ENCODE measurements at places on chromosomes 7 and 10.
A peak's percentile ranks its signal among the peaks of the same experiment; 100 is the strongest.

- no peak for DNase-seq
Measured at GRCh38 chr7:39734633-39735004, 111.2 kb downstream of the RALA start.

DNA sequence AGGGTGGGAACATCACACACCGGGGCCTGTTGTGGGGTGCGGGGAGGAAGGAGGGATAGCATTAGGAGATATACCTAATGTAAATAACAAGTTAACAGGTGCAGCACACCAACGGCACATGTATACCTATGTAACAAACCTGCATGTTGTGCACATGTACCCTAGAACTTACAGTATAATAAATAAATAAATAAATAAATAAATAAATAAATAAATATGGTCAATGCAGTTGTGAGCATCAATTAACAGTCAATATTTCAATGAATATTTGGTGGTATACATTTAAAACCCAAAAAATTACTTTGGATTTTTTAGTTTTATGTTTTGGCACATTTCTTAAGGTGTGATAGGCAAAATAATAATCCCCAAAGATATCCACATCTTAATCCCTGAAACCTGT, 15.6 kb downstream of the TRDMT1 start:
- DNase-seq: no peak

GRCh38 chr10:37733822-37734221, 123.6 kb downstream of the ZNF248 start:
- DNase-seq: no peak

- no peak for DNase-seq
Measured at GRCh38 chr7:151061213-151062110, 2.1 kb downstream of the SLC4A2 start.

GRCh38 chr10:11395581-11396310, 215.7 kb downstream of the USP6NL start:
- no peak for DNase-seq

GRCh38 chr10:119281581-119282071, 74.3 kb downstream of the GRK5 start:
- DNase-seq: no peak

DNA sequence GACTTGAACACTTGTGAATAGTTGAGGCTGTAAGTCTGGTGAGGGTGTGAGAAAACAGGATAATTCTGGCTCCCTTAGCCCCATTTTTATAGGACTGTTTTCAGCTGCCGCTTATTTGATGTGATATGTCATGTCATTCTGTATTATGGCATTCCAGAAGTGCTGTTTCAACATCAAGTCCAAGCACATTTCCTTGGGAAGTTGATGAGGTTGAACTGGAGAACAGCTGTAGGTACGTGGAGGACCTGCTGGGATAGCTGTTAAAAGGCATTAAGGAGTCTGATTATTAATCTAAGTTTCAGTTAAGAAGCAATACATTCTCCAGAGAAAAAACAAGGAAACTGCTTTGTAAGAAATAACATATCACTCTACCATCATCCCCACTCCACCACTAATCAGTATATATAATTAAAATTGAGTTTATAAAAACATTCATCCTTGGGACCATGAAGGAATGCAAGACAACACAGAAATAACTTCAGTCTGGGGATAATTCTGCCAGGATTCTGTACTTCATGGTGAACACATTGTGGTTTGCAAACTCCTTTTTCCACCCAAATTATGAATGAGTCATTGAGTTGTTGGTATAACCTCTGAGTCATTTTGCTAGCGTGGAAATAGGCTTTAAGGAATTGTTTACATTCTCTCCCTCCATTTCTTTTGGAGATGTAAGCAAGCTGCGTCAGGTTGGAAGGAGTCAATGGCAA, 39.9 kb upstream of the TMEM229A start:
- no peak for DNase-seq

DNA sequence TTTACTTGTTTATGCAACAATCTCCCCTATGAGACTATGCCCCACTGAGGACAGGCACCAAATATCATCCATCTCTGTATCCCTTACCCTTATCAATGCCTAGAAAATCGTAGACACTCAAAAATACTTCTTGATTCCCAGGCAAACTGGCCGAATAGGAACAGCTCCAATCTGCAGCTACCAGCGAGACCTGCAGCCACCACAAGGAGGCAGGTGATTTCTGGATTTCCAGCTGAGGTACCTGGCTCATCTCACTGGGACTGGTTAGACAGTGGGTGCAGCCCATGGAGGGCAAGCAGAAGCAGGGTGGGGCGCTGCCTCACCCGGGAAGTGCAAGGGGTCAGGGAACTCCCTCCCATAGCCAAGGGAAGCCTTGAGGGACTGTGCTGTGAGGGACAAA, 10.8 kb upstream of the PPP1R3C start:
- DNase-seq: no peak

DNA sequence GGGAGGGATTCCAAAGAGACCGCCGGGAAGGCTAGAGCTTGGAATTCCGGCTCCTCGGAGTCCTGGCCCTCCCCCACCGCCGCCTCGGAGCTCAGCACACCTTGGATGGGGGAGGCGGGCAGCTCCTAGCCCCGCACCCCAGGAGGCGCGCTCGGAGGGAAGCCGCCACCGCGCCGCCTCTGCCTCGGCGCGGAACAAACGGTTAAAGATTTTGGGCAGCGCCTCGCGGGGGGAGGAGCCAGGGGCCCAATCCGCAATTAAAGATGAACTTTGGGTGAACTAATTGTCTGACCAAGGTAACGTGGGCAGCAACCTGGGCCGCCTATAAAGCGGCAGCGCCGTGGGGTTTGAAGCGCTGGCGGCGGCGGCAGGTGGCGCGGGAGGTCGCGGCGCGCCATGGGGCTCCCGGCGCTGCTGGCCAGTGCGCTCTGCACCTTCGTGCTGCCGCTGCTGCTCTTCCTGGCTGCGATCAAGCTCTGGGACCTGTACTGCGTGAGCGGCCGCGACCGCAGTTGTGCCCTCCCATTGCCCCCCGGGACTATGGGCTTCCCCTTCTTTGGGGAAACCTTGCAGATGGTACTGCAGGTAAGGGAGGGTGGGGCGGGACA, at the start of gene CYP26A1:
CYP26A1 (plus strand) TSS at position 355 of the 608 bp plus-strand sequence; CDS start at position 397, 42 bp downstream.
- DNase-seq: no peak

- no peak for DNase-seq
Measured at GRCh38 chr10:132269266-132270230, 38.2 kb downstream of the STK32C start.

DNA sequence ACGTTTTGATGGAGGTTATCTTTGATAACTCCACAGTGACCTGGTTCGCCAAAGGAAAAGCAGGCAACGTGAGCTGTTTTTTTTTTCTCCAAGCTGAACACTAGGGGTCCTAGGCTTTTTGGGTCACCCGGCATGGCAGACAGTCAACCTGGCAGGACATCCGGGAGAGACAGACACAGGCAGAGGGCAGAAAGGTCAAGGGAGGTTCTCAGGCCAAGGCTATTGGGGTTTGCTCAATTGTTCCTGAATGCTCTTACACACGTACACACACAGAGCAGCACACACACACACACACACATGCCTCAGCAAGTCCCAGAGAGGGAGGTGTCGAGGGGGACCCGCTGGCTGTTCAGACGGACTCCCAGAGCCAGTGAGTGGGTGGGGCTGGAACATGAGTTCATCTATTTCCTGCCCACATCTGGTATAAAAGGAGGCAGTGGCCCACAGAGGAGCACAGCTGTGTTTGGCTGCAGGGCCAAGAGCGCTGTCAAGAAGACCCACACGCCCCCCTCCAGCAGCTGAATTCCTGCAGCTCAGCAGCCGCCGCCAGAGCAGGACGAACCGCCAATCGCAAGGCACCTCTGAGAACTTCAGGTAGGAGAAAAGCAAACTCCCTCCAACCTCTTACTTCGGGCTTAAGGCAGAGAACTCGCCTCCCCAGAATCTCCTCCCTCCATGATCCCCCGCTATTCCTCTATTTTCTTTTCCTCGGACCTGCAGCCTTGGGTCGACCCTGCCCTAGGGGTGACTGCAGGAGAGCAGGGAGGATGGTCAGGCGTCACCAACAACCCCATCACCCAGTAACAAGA, at the start of gene SERPINE1:
SERPINE1 (plus strand) TSS at position 454 of the 809 bp plus-strand sequence. CDS start 1,290 bp downstream, outside the sequence.
- DNase-seq: no peak

GRCh38 chr10:97023401-97024167, 162.2 kb downstream of the SLIT1 start:
- DNase-seq: no peak

- DNase-seq: no peak
Measured at GRCh38 chr7:40520986-40521738, 386.4 kb downstream of the SUGCT start.

GRCh38 chr7:138987686-138988085, 6.5 kb upstream of the KIAA1549 start:
- no peak for DNase-seq

- DNase-seq: no peak
Measured at GRCh38 chr7:140263277-140263676, 86.5 kb upstream of the KDM7A start.

DNA sequence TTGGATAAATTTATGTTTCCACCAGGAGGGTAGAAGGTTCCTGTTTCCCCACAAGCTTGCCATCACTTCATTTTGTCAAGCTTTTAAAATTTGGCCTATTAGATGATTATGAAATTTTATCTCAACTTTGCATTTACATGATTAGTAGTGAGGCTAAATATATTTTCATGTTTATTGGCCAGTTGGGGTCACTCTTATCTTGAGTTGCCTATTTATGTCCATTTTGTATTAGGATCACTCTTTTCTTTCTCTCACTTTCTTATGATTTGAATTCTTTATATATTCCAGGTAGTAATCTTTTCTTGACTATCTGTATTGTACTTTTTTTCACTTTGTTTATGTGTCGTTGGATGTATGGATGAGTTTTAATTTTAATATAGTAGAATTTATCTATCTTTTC, 218.6 kb upstream of the SLC26A5 start:
- DNase-seq: no peak

DNA sequence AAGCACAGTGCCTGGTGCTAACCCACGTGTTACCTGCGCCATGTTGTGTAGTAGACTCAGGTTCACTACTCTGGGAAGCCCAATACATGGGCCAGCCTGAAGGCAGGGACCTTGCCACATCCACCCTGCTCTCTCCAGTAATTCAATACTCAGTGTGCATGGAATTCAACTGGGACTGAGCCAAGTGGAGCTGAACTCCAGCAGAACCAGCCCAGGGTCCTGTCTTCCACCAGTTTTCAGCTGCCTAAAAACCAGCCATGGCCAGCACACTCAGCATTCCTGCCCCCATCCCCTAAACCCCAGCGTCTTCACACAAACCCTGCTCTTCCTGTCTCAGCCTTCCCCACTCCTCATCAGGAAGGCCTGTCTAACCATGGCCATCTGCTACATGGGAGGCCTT, 15.4 kb downstream of the FGF8 start:
- no peak for DNase-seq

- no peak for DNase-seq
Measured at GRCh38 chr7:155594163-155594732, 47.9 kb upstream of the CNPY1 start.

DNA sequence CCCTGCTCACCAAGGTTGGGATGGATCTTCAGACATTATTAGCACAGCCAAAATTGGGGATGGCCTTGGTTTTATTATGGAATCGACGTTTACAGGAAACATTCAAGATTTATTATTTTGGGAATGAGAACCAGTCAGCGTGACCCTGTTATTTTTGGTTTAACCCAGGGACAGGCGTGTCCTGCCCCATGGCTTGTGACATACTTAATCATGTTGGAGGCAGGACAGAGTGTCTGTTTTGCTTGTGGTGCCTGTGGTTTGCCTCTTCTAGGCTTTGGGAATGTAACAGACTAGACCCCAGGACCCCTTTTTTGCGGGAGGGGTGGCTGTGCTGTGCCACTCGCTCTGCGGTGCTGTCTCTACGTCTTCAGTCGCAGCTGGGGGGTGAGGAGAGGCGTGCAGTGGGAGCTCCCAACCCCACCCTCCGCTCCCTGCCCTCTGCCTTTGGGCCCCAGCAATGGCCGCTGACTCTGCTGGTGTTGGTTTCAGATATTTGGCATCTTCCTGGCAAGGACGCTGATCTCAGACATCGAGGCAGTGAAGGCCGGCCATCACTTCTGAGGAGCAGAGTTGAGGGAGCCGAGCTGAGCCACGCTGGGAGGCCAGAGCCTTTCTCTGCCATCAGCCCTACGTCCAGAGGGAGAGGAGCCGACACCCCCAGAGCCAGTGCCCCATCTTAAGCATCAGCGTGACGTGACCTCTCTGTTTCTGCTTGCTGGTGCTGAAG, 20.1 kb upstream of the SH2D4B start:
- no peak for DNase-seq

- no peak for DNase-seq
Measured at GRCh38 chr10:17735166-17735941, 16.6 kb upstream of the TMEM236 start.

GRCh38 chr7:2209146-2209960, 23.4 kb downstream of the MAD1L1 start:
- peak; percentile 29 for DNase-seq

- DNase-seq: no peak
Measured at GRCh38 chr7:40263752-40264390, 129.1 kb downstream of the SUGCT start.

- DNase-seq: no peak
Measured at GRCh38 chr10:44703241-44704155, 207.6 kb upstream of the TMEM72 start.

- DNase-seq: no peak
Measured at GRCh38 chr7:111718886-111719285, 156.6 kb upstream of the IMMP2L start.

GRCh38 chr7:132622081-132622480, 45.8 kb upstream of the PLXNA4 start:
- DNase-seq: no peak

DNA sequence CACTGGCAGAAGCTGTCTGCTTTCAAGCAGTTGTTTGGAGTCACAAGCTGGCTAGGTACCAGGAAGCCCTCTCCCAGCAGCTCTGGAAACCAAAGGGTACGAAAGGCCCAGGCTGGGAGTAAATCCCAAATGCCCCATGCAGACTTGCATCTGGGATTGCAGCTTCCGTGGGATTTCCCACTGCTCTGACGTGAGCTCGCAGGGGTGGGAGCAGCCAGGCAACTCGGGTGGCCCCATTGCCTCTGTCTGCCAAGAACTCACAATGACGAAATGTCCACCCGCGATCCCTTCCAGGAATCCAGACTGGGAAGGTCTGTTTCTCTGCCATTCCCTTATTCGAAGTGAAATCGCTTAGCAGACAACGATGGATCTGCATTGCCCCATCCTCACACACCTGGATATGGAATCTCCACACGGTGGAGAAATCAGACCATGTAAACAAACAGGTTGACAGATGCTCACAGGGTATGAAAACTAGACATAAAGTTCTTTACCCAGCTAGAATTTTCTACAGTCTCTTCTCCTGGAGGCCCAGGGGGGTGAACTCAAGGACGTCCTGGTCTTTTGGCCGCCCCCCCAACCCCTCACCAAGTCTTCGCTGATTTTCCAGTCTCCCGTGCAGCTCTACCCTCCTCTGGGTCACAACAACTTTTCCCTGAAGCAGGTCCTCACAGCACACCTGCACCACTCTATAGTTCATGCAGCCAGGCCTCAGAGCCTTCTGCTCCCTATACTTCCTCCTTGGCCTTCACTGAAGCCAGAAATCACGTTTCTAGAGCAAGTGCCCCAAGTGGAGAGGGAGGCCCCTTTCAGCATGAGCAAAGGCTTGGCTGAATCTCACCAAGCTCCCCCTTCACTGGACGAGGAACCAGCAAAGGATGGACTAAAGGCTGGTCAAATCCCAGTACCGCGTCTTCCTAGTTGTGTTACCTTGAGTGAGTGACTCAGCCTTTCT, 20.0 kb downstream of the SH3PXD2A start:
- DNase-seq: no peak

All from stimulated activated CD4-positive, alpha-beta T cell treated with anti-CD3 and anti-CD28 coated beads, Interleukin-1b, Interleukin-23, amount 100 ng/mL, for 4 hours (primary cell).